ENCODE measurements at places on chromosomes 2 and 18. TPM values are rescaled to one million over a fixed set of nuclear protein-coding genes. Genes with fewer than 3 reads are reported as not detected.

GRCh38 chr2:181660181-181660580 lies 3.3 kb upstream of the CERKL start:
- no peak for DNase-seq

DNA sequence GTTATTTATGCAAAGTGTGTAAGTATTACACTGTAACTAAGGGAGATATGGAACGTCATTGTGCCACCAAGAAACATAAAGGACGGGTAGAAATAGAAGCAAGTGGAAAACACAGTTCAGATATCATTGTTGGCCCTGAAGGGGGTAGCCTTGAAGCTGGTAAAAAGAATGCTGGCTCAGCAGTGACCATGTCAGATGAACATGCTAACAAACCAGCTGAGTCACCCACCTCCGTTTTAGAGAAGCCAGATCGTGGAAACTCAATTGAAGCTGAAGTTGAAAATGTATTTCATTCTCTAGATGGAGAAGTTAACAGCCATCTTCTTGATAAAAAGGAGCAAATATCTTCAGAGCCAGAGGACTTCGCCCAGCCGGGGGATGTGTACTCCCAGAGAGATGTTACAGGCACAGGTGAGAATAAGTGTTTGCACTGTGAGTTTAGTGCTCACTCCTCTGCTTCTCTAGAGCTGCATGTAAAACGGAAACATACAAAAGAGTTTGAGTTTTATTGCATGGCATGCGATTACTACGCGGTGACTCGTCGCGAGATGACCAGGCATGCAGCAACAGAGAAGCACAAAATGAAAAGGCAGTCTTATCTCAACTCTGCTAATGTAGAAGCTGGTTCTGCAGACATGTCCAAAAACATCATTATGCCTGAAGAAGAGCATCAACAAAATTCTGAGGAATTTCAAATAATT lies 36.1 kb downstream of the ZNF407 start:
- DNase-seq = no peak

GRCh38 chr2:120702061-120702460 lies 33.6 kb upstream of the GLI2 start:
- DNase-seq = no peak

GRCh38 chr2:111652681-111653080 lies 231.3 kb downstream of the ANAPC1 start:
- no peak for DNase-seq

DNA sequence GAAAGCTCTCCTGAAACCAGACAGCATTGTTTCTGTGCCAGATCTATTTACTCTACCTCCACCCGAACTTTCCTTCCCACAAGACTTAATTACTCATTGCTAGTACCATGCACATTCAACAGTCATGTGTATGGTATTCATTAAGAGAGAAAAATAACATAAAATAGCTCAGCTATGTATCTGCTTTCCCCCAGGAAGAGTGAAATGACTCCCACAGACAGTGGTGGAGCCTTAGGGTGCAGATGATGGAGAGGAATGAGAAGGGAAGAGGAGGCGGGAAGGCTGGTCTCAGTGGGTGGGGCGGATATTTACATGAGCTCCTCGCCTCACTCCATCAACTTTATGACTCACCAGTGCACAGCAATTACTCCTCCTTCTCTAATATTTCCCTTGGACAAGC lies 724.5 kb downstream of the EPHA4 start:
- DNase-seq = no peak

STPG4 gene
- 0.31 TPM for polyA plus RNA-seq

DNA sequence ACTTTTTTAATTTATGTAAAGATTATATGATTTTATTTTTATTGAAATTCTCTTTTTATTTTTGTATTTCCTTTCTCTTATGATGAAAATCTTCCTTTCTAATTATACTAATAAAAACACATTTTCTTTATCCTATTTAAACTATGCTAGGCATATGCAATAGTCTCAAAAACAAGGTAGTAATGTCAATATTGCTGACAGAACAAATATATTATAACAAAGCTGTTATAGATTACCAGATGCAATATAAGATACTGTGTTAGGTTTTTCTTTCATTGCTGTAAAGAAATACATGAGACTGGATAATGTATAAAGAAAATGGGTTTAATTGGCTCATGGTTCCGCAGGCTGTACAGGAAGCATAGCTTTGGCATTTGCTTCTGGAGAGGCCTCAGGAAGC lies 631.2 kb upstream of the SOX11 start:
- DNase-seq = no peak

DNA sequence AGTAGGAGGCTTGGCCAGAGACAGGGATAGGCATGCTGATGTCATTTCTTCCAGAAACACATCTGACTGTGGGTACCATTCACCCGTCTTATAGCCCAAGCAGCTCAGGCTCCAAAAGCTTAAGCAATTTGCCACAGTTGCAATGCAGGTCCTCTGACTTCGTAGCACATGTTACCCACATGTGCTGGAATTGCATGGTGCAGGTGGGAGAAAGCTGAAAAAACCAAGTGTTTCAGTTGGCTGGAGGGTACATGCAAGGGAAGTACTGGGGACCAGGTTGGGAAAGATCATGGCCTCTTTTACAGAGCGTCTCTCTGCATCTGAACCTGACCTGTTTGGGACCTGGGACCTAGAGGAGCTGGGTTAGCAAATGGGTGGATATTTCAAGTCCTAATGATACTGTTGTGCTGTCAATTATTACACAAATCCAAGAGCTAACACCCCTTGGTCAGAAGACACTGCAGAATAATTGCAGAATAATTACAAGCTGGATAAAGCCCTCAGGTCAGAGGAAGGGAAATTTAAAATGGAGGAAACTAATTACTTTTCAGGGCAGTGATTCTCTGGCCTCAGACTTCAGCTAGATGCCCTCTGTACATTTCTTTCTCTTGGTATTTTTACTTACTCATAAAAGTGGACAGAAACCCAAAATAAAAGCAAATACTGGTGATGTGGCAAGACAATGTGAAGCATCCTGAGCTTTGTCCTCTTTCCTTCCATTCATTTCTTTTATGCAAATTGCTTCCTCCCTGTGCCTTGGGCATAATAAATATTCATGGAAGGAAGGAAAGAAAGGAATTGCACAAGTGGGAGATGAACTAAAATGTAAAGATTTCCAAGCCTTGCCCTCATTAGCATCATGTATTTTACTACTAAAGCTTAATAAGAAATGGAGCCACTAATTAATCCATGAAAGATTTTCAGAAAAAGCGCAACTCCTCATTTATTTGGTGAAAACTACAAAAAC lies 45.6 kb upstream of the TTC39C start:
- DNase-seq = no peak

DNA sequence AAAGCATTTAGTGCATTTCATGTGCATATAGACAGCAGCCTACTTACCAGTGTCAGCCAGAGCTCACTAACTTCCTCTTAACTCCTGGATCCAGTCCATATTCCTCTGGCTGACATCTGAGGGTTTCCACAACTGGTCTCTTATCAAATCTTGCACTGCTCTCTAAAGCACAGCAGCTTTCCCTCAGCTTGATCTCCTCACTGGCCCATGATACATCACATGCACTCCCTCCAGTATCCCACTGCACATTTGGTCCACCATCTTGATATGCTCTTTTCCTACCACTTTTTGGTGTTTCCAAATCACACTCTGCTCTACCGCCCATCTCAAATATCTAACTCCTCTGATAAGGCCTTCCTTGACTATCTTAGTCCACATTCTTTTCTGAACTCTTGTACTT lies 105.0 kb upstream of the ZFP36L2 start:
- DNase-seq = no peak

- no peak for DNase-seq
Observed at GRCh38 chr2:235063471-235063961, 111.7 kb downstream of the SH3BP4 start.

PPIG gene
- 21.5 TPM for polyA plus RNA-seq

DNA sequence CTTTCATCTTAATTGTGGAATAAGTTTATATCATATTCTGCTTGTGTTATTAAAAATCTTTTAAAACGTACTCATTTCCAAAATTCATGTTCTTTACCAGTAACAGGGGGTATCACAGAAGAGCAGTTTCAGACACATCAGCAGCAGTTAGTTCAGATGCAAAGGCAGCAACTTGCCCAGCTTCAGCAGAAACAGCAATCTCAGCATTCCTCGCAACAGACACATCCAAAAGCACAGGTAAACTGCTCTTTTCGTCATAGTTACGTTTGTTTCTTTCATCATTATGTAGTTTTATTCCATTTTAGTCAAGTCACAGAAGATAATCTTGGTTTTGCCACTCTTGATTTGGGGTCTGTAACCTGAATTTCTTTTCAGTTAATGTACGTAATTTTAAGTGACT lies 93.5 kb upstream of the KIF5C start:
- DNase-seq = no peak

DNA sequence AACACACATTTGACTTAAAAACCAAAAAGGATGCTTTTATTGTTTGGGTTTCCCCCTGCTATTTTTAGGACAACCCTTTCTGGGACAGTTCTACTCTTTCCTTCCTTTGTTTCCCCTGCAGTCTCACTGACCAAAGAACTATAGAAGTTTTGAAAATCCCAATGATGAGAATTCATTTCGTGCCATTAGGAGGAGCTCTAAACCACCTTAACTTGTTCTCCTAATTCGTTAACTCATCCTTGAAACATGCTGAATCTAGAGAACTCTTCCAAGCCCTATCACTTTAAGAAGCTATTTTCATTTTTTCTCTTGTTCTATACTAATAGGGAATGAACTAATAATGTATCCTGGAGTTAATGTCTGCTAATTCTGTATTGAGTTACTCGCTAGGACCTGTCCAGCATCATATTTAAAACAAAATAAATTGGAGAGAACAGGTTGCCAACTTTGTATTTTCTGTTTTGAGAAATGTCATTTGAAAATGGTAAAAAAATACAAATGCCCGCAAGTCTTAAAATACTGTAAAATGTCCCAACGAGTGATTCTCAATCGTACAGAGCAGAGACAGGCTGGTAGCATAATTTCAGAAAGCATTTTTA lies 62.9 kb downstream of the AFTPH start:
- peak; percentile 72 for DNase-seq

DNA sequence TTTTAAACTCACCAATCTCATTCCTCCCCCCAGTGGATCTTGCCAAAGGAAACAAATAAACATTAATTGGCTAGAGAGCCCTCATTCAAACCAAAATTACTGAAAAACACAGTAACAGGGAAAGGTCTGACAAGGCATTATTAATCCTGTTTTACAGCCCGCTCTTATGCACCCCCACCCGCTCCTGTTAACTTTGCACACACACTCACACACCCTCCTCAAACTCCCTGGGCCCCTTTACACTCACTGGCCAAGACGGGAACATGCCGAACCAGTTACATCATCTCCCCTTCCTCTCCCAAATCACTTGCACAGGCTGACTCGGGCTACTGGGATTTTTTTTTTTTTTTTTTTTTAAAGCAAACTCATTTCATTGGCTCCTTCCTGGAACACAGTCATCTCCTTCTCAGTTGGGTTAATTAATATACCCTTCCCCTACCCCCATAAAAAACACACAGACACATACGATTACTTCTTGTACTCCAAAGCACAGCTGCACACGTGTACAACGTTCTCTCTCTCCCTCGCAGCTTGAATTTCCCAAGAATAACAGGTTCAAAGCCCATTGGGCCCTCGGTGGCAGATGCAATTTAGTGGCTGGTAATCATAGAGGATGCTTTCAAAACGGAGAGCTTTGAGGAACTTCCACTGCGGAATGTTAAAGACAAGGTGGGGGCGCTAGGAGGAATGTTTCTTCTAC lies 31.8 kb downstream of the KLF7 start:
- no peak for DNase-seq

DNA sequence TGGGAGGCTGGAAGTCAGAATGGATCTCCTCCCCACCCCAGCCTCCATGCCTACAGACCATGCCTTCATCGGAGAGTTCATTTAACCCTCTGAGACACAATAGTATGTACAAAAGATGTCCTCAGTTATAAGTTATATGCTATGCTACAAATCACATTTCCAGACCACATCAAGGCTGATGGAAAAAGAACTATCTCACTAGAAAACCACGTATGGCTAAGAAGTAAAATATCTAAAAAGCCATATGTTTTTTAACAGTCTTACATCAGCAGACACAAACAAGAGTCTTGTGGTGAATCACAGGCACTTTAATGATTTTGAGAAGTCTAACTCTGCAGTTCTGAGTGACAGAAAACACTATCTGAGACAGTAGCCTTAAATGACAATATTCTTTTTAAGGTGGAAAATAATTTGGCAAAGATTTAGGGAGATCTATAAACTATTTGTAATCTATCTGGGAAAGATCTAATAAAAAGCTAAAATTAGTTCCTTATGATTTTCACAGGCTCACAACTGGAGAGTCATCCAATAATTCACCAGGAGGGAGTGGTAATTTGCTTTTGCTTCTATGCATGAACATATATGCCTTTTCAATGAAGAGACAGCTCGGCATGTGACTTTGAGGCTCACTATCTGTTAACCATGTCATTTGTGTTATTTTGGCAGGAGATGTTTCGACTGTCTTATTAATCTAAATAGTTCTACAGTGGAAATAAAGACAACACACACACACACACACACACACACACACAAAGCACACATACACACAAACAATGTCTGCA lies 197.5 kb downstream of the IRS1 start:
- DNase-seq = no peak

RAB27B gene
- 0.04 TPM for polyA plus RNA-seq

DNA sequence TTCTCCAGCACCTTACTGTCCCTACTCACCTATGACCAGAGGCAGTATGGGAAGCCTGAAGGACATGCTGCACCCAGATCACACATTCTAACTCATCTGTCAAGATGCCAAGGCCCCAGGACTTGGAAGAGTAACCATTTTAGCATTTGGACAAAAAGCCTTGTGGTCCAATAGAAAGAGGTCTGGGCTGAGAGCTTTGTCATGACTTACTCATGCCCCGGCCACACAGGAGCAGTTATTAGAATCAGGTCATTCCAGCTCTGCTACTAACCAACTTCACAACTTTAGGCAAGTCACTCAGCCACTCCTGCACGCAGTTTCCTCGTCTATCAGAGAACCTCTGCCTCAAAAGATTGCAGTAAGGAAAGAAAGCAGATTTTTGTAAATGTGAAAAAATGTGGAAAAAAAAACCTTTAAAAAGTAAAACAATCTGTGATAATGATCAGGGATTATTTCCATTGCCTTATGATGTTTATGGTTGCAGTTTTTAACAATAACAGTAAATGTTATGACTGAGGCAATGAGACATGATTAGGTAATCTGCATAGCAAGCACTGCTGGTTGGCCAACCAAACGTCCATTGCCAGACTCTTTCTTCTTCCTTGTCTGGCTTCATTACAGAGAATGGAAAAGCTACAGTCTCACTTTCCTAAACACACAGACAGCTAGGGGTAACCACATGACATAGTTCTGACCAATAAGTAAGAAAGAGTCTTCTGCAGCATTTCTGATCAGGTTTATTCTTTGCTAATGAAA lies 255.4 kb upstream of the CHAC2 start:
- no peak for DNase-seq

- DNase-seq = no peak
Observed at GRCh38 chr2:99660616-99661406, 171.0 kb upstream of the REV1 start.

All from B cell (primary cell).